ENCODE measurements at places on chromosomes 7 and 10. TPM values are rescaled to one million over a fixed set of nuclear protein-coding genes. Genes with fewer than 3 reads are reported as not detected.

- DNase-seq, result peak; percentile 39
Measured at GRCh38 chr10:96988426-96988825, 156.3 kb downstream of the LCOR start.

RELN gene
- 0.97 TPM for total RNA-seq

DNA sequence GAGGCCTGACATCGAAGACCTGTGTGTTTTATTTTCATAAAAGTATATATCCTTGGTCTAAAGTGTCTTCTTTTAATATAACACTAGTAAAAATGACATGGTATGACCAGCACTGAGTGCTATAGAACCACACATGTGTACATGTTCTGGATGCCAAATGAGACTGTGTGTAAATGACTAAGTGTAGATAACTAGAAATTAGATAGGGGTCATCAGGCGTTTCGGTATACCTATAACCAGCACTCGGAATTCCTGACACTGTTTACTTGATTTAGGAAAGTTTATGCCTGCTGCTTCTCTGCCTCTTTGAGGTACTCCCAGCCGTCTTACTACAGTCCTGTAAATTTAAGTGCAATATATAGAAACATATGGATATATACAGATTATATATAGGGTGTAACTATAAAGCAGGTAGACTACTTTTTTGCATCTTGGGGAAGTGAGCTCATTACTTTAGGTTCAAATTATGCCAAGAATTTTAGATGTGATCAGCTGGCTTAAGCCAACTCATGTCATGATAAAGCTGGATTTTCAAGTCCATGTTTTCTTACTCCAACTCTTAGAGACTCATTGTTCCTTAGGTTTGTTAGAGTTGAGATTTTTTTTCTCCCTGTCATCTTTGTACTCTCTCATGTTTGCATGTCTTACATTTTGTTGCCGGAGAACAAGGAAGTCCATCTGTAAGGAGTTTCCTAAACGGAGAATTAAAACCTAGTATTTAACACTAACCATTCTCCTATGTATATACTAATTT, 62.9 kb downstream of the KLHDC10 start:
- no peak for DNase-seq

KCNH2 gene
- 0.64 TPM for total RNA-seq

CALML3 gene
- total RNA-seq, result not detected

GRCh38 chr10:126124046-126124445, 227.7 kb downstream of the FANK1 start:
- no peak for DNase-seq

DNA sequence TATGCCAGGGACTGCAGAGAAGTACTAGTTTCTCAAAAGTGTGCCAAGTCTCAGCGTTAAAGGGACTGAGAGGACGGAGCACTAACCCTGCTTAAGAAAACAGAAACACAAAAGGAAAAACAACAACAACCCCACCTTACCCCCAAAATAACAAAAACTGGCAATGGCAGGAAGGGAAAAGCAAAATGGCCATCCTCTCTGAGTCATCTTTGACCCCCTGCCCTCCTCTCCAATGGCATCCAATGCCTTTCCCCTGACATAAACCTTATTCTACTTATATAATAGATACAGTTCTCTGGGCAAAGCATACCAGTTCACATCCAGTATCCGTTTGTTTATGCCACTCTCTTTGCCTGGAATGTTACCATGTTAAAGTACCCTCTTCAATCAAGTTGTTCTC, 1.6 kb downstream of the POLR1F start:
- peak; percentile 29 for DNase-seq

DNA sequence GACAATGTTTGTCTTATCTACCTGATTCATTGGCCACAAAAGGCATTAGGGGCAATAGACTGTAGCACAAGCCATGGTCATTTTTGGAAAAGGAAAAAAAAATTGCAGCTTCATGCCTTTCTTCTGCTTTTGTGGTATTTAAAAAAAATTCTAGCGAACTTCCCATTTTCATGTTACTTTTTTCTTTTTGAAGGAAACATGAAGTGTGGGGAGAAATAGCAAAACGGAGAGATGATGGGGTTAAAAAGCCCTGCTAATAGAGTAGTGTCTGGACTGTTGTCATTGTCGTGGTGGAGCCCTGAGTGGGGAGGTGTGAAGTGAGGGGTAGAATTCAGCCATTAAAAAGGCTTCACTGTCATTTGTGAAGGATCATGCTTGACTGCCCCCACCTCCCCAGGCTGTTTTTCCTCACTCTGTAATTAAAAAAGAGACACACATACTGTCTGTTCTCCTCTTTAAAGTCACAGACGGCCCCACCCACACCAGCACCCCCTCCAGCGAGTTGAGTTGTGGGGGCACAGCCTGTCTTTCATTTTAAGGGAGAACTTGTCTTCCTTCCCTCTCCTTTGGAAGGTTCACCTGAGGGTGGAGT, 272.4 kb downstream of the CREB5 start:
- no peak for DNase-seq

- peak; percentile 73 for DNase-seq
Measured at GRCh38 chr10:69065406-69066361, 22.2 kb upstream of the SRGN start.

GRCh38 chr10:100976906-100977305, 7.6 kb downstream of the SEMA4G start:
- DNase-seq, result no peak

DNA sequence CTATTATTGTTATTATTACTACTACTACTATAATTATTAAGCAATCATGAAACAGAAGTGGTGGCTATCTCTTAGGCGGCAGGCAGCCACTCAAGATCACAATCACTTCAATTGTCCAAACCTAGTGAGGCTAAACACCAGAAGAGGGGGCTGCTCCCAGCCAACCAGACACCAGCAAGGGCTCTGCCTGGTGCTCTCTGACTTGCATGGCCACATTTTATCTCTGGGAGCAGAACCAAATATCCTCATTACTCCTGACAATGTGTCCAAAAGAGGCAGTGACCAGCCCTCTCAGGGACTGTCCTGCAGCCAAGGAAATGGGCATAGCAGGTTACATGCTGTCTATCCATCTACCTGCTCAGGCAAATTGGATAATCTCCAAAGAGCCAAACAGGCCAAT, 187.4 kb upstream of the PDE1C start:
- no peak for DNase-seq

DNA sequence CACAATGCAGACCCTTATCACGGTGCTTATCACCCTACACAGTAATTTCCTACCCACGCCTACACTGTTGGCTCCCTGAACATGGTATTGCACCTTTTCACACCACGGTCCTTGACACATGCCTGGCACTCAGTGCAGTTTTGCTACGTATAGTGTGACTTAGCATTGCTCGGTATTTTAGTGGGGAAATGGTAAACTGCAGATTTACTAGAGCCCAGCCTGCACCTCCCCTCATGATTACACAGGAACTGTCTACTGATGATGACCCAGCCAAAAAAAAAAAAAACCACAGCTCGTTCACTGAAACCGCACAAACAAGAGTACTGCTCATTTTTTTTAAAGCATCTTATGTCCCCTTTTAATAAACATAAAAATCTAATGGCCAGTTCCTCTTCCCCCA, 124.2 kb upstream of the ZNF746 start:
- DNase-seq, result no peak

GIMAP6 gene
- not detected for total RNA-seq

DNA sequence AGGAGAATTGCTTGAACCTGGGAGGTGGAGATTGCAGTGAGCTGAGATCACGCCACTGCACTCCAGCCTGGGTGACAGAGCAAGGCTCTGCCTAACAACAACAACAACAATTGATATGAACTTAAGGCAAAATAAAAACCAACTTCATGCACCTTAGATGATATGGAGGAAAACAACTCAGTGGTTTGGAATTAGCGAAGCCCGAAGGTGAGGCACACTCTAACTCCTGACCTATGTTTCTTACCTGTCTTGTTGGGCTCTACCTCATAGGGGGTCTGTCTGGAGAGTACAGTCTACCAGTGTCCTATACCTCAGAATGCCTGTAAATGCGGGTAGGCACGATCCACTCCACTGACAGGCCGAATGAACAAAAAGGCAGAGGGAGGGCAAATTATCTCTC, 24.3 kb upstream of the COBL start:
- DNase-seq, result no peak

HMX2 gene
- not detected for total RNA-seq

SAP25 gene
- 0.32 TPM for total RNA-seq

DNA sequence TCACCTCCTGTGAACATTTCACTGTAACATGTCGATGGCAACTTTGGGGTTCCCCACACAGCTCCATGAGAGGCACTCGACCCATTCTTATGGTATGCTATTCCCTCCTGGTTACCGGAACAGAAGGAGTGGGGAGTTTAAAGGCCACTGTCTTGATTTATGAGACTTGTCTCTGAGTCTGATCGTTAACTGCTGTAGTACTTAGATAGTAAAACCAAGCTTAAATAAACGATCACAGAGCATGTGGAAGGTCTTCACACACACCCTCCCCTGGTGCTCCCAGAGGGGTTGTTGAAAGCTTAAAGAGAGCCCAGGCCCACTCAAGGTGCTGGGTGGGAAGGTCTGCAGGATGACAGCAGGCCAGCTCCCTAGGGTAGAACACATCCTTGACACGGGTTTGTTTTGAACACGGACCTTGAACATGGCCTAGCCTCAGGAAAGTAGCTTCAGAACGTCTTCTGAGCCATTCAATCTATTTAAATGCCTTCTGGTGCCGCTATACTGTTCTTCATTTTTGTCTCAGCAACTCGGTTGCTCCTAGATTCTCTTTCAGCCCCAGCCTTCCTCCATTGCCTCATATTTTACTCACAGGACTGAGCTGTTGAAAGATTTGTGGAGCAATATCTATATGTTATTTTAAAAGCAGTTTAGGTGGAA, 335.3 kb downstream of the FGFR2 start:
- no peak for DNase-seq

GPR26 gene
- total RNA-seq, result not detected

DNA sequence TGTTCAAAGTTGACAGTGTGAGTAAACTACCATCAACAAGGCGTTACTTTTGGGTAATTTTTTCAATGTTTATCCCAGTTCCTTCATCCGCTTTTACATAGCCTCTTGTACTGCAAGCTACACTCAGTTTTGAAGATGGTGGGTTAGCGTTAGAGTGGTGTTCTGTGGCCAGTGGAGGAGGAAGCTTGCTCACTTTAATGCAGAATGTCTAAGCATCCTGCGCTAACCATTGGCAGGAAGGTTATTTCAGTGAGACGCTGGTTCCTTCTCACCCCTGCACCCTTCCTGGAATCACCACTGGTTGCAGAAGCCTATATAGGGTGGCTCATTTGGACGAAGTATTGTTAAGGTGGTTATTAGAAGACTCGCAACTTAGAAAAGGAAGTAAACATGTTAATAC, 159.1 kb downstream of the CELF2 start:
- no peak for DNase-seq

- peak; percentile 35 for DNase-seq
Measured at GRCh38 chr7:17075601-17076255, 193.9 kb upstream of the AGR3 start.

- no peak for DNase-seq
Measured at GRCh38 chr10:1040133-1040532, 8.8 kb downstream of the IDI1 start.

CDK6 gene
- 30.7 TPM for total RNA-seq
